ENCODE measurements at places on chromosomes 12 and 14. TPM values are rescaled to one million over a fixed set of nuclear protein-coding genes. Genes with fewer than 3 reads are reported as not detected.

The HCAR2 gene
- not detected for total RNA-seq

The WNT1 gene
- total RNA-seq: not detected

DNA sequence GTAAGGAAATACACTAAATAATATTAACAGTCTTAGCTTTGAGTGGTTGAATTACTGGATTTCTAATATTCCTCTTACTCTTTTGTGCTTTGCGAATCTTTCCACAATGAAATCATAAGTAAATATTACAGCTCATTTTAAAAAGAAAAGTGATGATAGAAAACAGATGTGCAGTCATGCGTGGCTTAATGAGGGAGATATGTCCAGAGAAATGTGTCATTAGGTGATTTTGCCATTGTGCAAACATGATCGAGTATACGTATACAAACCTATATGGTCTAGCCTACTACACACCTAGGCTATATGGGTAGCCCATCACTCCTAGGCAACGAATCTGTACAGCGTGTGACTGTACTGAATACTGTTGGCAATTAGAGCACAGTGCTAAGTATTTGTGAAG, 59.3 kb downstream of the SLC15A5 start:
- DNase-seq: peak; percentile 4

DNA sequence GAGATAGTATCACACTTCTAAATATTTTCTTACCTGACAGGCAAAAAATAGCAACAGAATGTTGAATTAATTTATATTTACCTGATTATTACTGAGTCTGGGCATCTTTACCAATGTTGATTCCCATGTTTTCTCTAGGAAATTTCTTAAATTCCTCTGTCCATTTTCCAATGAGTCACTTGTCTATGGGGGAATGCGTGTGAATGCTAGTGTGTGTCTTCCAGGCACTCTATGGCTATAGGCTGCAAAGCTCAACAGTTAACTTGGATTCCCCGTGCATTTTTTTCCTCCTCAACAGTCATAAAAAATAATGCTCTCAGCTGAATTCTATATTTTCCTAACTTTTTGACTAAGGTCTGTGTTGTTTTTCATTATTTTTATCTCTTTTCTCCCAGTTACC, 1385.8 kb upstream of the FLRT2 start:
- no peak for DNase-seq

The AGAP2 gene
- total RNA-seq: under 0.01 TPM

- DNase-seq: no peak
Observed at GRCh38 chr14:93379831-93380230, 32.8 kb downstream of the COX8C start.

- DNase-seq: peak; percentile 12
Observed at GRCh38 chr14:21985081-21985480, 311.5 kb upstream of the OR4E1 start.

DNA sequence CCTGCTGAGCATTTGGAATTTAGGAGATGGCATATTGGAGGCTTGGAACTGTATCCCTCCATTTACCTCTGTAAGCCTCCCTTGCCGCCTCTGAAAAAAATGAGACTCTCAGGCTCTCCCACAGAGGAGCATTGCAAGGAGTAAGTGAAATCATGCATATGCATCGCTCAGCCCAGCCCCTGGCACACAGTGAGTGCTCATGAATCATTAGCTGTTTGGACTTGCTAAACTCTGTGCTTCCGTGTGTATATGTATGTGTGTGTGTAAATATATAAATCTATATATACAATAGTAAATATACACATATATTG, 17.1 kb upstream of the TBX3 start:
- DNase-seq: peak; percentile 16

DNA sequence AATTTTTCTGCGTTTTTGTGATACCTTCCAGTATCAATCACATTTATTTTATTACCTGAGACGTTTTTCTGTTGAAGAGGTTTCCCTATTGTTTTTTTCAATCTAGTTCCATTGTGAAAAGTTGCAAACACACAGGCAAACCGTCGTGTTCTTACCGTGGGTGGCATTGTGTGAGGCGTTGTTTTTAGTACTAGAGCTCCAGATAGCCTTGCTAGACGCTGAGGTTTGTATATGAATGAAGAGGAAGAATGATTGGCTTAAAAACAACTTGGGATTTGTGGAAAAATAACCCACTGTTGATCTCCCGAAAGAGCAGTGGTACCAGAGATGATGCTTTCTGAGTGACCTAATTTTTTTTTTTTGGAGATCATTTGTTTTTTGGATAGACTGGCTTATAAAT, 1.0 kb downstream of the SOCS4 start:
- DNase-seq: peak; percentile 54

DNA sequence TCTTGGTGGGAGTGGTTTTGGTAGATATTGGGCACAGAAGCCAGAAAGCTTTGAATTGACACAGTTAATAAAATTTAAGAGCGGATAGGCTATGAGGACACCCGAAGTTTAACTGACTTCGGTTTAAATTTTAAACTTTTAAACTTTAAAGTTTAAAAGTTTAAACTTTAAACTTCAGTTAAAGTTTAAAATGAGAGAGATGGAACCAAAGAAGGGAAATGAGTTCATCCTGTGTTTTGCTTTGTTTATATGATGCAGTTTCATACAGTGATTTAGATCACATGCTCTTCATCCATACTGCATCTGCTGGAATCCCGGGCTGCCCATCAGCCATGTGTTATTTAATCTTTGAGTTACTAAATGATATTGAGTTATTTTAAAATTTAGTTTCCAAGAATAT, 27.2 kb upstream of the LRRK2 start:
- DNase-seq: no peak

GRCh38 chr14:92340931-92341330, 18.0 kb downstream of the SLC24A4 start:
- no peak for DNase-seq

DNA sequence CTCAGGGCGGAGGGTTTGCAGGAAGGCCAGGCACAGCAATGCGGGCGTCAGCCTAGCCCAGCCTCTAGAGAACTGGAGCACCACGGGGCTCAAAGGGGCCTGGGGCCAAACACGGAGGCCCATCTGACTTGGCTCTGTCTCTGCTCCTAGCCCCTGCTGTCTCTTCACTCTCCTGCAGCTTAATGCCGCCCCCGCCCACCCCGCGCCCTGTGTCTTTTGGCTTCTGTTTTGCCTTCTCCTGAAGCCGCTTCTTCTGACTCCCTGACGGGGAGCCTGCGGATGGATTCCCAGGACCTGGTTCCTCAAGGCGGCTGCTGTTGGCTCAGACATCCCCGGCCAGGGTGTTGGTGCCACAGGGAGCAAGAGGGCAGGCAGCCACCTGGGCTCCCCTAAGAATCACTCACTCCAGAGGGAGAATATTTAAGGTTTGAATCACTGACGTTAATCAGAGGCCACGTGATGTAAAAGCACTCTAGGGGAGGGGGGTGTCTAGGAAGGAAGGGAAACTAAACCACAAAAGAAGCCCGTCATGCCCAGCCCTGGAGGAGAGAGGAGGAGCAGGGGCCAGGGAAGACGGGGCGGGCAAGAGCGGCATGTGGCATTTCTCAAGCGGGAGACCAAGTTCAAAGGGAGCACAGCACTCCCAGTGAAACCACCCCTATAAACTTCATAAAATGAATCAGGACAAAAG, 36.9 kb upstream of the PRMT8 start:
- DNase-seq: peak; percentile 74

The P2RX7 gene
- 0.54 TPM for total RNA-seq

The TMTC2 gene
- 3.5 TPM for total RNA-seq

GRCh38 chr12:118959985-118960560, 21.3 kb upstream of the SRRM4 start:
- DNase-seq: no peak

- peak; percentile 46 for DNase-seq
Observed at GRCh38 chr14:64423987-64424386, 35.8 kb downstream of the MTHFD1 start.

The ART4 gene
- not detected for total RNA-seq

Measured in GM23248 (cell line).